Stimulated activated CD4-positive, alpha-beta T cell treated with anti-CD3 and anti-CD28 coated beads, Interleukin-1b, Interleukin-23, amount 100 ng/mL, for 24 hours (primary cell): ENCODE measurements at places on chromosomes 3 and 15.

DNA sequence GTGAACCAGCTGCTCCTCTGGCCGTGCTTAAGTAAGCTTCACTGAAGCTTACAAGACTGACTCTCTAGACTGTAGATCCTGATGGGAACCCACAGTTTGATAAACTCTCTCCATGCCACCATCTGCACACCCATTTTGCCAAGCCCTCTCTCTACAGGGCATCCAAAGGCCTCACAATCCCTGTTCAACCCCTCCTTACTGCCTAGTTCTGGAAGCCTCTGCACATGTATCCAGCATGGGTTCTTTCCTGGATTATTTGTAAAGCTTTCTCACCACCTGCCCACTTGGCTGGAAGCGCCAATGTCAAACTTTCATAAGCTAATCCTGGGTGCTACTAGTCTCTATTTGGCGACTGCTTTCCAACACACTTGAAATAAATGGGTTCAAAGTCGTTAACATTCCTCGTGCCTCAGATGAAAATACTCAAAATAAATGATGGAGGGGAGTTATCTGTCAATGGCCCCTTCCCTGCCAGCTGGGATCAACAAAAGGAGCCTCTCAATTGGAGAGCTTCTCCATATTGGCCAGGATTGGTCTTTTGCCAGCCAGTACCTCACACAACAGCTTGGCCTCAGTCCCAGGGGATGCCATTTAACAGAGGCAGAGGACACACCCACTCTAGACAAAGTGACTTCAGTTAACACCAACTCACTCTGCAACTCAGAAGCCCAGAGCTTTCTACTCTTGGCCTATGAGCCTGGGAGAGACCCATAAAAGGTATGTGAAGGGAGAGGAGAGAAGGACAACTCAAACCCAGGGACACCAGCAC, 48.1 kb downstream of the SH3BP5 start:
- no peak for DNase-seq

- DNase-seq = no peak
These were observed 86.3 kb downstream of the TMEM108 start for GRCh38 chr3:133124511-133124910.

- DNase-seq = no peak
These were observed 19.8 kb downstream of the ST8SIA2 start for GRCh38 chr15:92413510-92413909.

GRCh38 chr15:42911058-42911592, 9.5 kb downstream of the TTBK2 start:
- DNase-seq = no peak

- DNase-seq = no peak
These were observed 75.9 kb downstream of the RFTN1 start for GRCh38 chr3:16437640-16438039.

GRCh38 chr15:69424001-69424400, 9.9 kb downstream of the KIF23 start:
- no peak for DNase-seq

DNA sequence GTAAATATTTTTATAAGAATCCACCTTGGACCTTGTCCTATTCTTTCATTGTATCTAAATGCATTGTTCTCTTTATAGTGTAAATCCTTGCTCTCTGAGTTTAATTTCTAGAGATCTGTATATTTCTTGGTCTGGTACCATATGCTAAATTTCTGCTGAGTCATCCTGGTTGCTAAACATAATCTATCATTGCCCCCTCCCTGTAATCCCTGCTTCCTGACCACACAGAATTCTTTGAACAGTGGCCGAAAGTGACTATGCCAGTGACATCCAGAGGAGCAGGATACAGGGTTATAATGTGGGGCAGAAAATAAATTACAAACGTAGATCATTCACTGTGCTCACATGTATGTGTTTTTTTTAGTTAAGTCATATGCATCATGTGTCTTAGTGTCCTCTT, 143.1 kb downstream of the DIPK2A start:
- DNase-seq = no peak

DNA sequence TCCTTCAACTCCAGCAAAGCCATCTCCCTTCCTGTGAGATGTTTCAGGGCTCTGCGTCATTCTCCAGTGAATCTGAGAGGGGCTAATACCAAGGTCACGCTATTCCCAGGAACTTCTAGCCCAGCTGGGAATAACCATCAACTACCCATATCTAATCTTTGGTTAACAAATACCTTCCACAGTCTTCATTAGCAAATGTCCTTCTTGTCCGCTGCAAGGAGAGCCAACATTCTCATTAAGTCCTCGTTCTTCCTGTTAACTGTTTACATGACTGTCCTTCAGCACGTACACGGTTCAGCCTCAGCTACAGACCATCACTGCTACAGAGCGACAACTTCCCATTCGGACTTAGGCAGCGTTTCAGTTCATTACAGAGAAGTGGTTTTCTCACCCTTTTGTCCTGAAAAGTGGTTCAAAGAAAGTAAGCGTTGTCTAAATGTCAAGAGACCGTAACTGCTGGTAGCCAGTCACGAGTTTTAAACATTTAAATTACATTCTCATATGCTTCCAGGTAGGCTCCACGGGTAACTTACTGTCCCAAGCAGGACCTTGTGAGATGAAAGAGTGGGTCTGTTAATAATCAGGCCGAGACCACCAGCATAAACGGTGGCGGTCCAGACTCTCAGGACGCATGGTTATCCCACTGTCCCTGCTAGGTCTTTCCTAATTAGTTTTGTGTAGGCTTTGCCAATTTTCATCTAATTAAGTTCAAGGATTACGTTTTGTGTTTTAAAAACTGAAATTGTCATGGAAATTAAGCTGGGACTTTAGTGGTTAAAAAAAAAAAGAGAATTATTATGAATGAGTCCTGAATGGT, 63.8 kb downstream of the CHSY1 start:
- DNase-seq = no peak

- no peak for DNase-seq
These were observed 141.1 kb downstream of the XXYLT1 start for GRCh38 chr3:195129644-195130492.

DNA sequence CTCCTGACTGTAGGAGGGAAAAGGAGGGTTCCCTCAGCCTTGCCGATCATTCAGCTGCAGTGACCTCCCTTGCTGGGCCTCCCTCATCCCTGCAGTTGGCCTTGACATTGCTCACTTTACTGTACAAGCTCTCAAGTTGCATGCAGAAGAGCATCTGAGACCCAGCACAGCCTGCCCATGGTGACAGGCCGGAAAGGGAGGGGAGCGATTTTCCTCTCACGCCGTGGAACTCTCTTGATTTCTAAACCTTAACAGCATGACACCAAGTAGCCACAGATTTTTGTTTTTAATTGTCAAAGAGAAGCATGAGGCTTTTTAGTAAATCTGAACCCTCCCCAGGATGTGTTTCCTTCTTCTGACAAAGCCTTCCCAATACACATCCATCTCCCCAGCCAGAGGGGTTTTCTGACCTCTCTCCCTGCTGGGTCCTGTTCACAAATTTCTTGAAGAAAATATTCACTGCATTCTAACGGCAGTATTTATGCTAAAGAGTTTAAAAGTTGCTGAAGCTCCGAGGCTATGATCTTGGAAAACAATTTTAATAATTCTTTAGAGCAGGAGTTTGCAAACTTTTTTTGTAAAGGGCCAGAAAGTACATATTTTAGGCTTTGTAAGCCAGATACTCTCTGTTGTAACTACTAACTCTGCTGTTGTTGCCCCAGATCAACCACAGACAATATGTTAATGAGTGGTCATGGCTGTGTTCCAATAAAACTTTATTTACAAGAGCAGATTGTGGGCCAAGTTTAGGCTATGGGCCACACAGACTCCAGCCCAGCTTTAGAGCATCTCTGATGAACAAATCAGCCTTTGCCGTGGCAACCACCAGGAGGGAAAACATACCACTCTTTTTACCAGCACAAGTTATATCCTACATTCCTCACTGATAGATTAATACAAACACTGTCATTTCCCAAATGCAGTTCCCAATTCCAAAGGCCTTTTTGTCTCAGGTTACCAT, 34.8 kb downstream of the LMCD1 start:
- DNase-seq = no peak

DNA sequence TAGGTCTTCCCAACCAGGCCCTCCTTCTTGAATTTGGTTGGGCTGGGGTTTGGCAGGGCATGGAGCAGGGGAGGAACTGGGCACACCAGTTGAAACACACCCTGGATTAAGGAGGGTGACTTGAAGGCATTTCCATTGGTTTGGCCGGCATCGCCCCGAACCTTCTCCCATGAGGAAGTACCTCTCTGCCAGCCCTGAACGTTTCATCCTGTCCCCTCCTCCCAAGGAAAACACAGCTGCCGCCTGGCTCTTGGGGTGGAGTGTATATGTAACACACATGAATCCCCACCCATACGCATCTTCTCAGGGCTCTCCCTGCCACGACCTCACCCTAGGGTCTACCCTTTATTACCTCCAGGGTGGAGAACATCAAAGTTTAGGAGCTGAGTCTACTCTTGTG, 14.6 kb downstream of the UBAP1L start:
- DNase-seq = no peak

- no peak for DNase-seq
These were observed 286.3 kb upstream of the ROBO2 start for GRCh38 chr3:76753599-76753998.

DNA sequence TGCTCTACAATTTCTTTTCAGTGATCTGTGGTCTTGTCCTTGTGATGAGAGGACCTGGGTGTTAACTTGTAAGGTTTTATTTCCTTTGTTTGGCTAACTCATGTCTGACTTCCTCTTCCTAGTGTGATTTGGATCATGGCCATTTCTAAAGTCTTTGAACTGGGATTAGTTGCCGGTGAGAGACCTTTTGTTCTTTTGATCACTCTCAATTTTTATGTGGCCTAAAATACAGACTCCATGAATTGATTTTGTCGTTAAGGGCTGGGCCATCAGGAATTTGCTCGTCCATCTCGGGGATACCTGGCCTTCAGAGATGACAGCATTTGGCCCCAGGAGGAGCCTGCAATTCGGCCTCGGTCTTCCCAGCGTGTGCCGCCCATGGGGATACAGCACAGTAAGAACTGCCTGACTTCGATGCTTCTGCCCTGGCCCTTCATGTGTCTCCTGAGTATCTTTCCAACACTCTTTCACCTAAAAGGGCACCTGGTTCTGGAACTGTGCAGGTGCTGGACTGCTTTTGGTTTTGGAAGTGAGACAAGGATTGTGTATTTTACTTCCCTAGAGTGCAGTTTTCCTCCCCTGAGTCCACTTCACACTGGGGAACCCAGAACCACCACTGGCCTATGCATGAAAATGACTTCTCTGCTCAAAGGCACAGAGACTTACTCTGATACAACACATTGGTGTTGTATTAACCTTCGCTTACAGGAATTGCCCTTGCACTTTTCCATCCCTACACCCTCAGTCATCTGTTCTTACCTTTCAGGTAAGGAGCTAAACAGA, 13.1 kb upstream of the LRRC2 start:
- no peak for DNase-seq

DNA sequence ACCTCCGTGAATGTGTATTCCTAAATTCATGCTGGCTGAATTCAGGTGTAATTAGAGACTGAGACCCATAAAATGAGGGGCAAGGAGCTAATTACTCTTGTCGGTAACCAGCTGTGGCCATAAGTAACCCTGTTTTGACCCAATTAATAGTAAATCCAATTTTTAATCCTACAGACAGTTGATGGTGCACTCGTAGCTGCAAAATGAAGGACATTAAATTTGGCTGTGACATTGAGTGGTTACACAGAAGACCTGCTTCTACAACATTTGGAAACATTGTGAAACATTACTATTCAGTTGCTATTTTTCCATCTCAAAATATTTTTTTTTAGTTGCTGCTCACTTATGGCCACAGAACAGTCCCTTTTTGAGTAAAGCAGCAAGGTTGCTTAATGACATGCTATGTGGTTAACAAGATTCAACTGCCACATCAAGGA, 33.0 kb downstream of the MBNL1 start:
- DNase-seq = no peak

DNA sequence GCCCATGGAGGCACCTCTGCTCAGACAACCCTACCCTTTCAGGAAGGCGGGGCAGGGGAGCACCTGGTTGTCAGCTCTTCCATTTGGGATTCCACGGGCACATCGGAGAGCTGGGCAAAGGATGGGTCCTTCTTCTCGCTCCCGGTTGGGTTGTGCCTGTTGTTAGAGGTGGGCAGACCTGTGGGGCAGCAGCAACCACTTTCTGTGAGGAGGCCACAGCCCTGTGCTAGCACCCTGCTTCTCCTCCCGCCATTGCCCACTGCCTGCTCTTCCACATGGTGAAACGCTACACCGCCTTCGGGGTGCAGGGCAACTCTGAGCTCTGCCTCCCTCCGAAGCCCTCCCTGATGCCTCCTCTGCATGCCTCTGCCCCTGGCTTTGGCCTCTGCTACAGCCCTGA, 7.0 kb upstream of the HHATL start:
- no peak for DNase-seq

- DNase-seq = no peak
These were observed 17.7 kb downstream of the CLEC3B start for GRCh38 chr3:45043728-45044299.
